Heart right ventricle (tissue), 16 donors: ENCODE measurements at places on chromosomes 5 and 9. TPM values are rescaled to one million over a fixed set of nuclear protein-coding genes. Genes with fewer than 3 reads are reported as not detected.

GRCh38 chr9:2072752-2073405 lies 57.7 kb downstream of the SMARCA2 start:
- no peak for DNase-seq

DNA sequence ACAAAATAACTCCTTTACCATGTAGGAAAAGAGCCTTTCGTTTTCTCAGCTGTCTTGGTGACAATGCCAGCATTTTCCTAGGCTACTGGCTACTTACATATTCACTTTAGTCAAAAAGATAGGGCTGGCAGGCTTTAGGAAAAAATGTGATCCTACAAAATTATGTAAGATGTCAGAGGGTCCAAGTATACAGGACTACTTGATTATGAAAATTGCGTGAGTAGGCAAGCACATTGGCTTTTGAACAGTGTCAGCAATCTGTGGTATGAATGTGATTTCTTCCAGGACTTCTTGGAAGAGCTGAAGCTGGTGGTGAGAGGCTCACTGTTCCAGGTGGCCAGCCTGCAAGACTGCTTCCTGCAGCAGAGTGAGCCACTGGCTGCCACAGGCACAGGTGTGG lies 22.8 kb downstream of the THBS4 start:
- DNase-seq = no peak

DNA sequence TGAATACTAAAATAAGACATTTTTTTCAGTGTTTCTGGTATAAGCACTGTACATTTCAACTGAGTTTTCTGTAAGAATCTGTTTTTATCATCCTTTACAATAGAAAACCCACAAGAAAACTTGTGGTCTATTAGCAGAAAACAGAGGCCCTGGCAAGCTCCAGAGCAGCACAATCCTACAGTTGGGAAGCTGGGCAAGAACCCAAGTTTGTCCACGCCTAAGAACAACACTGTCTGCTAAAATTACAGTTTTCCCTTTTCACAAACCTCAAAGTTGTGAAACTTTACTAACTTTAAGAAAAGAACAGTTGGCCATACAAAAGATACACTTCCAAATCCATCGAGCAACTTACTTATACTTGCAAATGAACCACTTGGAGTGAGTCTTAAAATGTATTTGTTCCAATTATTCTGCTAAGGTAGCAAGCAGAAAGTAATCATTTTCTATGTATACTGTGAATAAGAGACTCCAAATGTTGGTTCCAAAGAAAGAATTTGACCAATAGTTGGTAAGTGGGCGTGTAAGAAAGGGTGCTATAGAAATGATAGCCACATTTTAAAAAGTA lies 982.0 kb upstream of the ARRDC3 start:
- DNase-seq = no peak

- no peak for DNase-seq
Observed at GRCh38 chr9:132056717-132057560, 22.7 kb downstream of the MED27 start.

- DNase-seq = no peak
Observed at GRCh38 chr9:77128125-77128789, 49.1 kb upstream of the VPS13A start.

FBXO38 gene
- 54.1 TPM for total RNA-seq

DNA sequence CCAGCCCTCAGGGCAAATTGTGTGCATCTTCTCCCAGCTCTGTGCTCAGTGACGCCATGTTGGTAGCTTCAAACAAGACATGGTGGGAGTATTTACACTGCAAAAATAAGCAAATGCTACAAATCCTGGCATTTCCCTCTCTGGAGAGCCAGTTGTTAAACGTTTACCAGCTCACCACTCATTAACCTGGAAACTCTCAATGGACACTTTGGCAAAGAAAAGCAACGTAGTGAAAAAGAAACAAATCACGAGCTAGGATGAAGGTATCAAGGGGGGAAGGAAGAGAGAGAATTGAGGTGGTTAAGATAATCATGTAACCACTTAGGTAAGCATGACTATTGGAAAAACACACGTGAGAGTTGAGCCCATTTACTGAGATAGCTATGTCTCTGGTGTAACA lies 72.5 kb downstream of the MRPS30 start:
- DNase-seq = no peak

DNA sequence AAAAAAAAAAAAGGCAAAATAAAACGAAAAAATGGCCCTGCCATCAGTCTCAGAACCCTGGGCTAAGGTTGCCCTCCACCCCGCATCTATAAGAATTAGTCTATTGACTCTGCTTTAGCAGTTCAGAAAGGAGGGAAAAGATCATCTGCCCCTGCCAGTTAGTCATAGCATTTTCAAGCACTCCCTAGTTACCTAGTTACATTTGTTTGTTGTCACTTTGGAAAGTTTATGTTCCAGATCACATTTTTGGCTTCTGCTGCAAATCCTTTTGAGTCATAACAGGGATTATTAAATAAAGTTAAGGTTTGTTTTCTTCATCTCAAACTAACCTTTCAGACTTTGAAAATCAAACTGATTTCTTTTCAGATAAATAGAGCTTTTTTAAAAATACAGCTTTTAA lies 52.1 kb downstream of the AQP7 start:
- DNase-seq = no peak

GRCh38 chr9:96217754-96218693 lies 84.0 kb downstream of the HSD17B3 start:
- DNase-seq = peak; percentile 59

GRCh38 chr9:22136461-22137096 lies 127.5 kb upstream of the CDKN2B start:
- no peak for DNase-seq

- no peak for DNase-seq
Observed at GRCh38 chr5:160272889-160273288, 39.5 kb downstream of the CCNJL start.
